ENCODE measurements at places on chromosomes 4 and X. TPM values are rescaled to one million over a fixed set of nuclear protein-coding genes. Genes with fewer than 3 reads are reported as not detected.

DNA sequence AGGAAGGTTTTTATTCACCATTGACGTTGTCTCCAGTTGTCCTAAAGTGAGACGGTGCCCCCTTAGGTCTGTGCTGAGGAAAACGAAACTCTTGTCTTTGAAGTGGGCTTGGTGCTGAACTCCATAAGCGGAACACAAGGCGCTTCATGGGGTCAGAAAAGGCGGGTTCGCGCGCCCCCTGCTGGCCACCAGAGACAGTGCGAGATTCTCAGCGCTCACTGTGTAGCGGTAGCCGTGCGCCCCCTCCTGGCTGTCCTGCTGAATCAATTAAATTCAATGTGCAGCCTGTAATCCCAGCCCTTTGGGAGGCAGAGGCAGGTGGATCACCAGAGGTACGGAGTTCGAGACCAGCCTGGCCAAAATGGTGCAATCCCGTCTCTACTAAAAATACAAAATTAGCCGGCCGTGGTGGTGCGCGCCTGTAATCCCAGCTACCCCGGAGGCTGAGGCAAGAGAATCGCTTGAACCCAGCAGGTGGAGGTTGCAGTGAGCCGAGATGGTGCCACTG is 64.1 kb downstream of the RLIM start:
- peak; percentile 88 for DNase-seq

DNA sequence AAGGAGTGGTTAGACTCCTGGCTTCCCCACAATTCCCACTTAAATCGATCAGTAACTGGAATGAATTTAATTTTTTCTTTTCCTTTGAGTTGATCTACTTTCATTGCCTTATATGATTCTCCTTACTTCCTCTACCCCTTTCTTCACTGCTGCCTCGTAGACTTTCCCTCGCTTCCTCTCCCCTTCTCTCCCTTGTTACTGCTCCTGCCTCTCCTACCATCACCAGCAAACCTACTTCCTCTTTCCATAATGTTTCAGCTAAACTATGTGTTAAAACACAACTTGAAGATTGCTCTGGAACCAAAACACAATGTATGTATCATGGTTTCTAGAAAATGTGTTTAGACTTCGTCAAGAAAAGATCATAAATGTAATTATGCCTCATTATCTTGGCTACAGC is 132.0 kb upstream of the TET2 start:
- no peak for DNase-seq

DNA sequence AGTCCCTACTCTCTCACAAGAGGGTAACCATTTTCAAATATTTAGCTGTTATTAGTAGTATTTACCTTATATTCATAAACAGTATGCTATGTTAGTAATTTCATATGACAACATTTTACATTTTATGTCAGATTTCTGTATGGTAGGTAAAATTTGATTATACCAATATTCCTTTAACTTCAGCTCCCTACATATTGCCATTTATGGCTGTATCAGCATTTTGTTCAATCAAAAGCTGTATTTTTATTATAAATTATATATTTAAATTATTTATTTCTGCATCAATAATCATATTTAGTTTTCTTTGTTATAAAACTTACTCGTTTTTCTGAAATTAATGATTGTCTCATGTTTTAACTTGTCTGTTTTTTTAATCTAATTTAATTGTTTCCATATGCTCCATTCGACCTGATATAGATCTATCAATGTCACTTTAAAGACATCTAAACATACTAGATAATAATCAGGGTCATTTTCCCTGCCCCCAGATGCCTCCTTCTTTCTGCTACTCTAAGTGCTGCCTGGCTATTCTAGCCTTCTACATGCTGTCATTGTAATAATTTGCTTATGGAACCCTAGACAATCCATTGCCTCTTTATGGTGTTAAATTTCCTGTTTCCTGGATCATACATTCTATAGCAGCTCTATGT is 1976.7 kb upstream of the ADGRL3 start:
- DNase-seq: no peak

GRCh38 chr4:21811565-21811964 is 137.0 kb downstream of the KCNIP4 start:
- DNase-seq: no peak

DNA sequence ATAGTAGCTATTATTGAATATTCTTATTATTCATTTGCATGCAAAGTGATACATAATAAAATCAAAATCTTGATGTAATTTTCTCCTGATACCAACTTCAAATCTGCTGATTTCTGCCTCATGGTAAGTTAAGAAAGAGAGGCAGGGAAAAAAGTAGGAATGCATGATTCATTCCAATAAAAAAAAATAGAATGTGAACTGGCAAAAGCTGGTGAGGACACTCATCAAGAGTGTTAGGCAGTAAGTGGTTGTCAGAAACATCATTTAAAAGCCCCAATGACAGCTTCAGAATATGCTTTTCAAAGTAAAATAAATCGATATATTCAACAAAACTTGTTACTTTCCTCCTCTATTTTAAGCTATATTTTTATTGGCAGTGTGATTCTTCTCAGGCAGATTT is 979.1 kb downstream of the TECRL start:
- DNase-seq: no peak

DNA sequence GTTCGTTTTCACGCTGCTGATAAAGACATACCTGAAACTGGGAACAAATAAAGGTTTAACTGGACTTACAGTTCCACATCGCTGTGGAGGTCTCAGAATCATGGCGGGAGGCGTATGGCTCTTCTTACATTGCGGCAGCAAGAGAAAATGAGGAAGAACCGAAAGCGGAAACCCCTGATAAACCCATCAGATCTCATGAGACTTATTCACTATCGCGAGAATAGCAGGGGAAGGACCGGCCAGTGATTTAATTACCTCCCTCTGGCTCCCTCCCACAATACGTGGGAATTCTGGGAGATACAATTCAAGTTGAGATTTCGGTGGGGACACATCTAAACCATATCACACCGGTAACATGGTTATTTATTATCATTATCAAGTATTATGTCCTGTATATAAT is 2204.5 kb downstream of the ARAP2 start:
- no peak for DNase-seq

- no peak for DNase-seq
Measured at GRCh38 chr4:134243742-134244713, 42.4 kb upstream of the PABPC4L start.

DNA sequence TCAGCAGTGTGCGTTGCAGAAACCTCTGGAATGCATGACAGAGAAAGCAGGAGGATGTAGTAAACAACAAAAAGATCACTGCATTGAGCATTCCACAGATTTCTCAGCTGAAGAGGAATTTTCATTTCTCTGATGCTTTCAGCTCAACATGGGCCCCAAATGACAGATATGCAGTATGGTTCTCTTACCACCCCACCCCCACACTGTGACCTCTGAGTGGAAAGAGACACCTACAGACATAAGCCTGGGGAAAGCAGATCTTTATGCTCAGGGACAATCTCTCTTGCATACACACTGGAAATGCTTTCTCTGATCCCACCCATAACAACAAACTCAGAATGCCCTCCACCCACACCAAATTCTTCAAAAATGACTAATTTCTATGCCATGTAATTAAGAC is 983.7 kb upstream of the LCORL start:
- DNase-seq: no peak

GRCh38 chr4:5964030-5964429 is 54.2 kb downstream of the C4orf50 start:
- no peak for DNase-seq

DNA sequence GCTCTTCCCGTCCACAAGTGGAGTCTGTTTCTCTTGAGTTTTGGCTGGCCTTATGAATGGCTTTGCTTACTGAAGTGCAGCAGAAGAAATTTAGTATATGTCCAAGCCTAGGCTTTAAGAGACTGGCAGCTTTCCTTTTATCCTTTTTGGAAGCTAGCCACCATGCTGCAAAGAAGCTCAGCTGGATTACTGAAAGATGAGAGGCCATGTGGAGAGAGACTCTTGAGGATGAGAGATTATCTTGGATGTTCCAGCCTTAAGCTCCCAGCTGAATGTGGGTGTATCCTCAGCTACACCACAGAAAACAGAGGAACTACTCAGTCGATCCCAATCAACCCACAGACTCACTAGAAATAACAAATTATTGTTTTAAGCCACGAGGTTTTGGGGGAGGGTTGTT is 12.5 kb downstream of the CCNG2 start:
- no peak for DNase-seq

DNA sequence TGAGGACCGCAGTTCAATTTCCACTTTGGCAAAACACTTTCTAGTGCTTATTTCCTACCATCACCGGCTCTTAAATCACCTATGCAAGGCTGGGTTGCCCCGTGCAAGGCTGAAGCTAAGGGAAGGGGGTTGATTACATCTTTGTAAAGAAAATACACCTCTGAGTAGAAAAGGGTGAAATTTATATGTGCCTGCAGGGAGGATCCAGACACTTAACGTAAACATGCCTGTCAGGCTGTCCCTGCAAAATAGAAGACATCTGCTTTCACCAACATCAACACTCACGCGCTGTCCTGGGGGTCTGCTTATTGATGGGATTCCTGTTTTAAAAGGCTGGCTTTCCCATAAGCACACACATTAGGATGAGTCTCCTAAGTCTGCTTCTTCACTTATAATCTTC is 92.0 kb downstream of the PRKX start:
- no peak for DNase-seq

DNA sequence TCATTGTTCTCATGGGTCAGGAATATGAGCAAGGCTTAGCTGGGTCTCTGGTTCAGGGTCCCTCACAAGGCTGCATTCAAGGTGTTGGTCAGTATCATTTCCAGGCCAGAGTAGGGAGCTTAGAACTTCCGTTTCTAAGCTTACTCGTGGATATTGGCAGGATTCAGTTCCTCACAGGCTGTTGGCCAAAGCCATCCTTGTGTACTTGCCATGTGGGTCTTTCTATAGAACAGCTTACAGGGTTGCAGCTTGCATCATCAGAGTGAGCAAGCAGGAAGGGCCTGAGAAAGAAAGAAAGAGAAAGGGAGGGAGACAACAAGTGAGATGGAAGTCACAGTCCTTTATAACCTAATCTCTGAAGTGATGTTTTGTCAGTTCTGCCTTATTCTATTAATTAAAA is 5.1 kb upstream of the LIMCH1 start:
- no peak for DNase-seq

GRCh38 chrX:17616936-17617335 is 120.4 kb upstream of the SCML1 start:
- no peak for DNase-seq

DNA sequence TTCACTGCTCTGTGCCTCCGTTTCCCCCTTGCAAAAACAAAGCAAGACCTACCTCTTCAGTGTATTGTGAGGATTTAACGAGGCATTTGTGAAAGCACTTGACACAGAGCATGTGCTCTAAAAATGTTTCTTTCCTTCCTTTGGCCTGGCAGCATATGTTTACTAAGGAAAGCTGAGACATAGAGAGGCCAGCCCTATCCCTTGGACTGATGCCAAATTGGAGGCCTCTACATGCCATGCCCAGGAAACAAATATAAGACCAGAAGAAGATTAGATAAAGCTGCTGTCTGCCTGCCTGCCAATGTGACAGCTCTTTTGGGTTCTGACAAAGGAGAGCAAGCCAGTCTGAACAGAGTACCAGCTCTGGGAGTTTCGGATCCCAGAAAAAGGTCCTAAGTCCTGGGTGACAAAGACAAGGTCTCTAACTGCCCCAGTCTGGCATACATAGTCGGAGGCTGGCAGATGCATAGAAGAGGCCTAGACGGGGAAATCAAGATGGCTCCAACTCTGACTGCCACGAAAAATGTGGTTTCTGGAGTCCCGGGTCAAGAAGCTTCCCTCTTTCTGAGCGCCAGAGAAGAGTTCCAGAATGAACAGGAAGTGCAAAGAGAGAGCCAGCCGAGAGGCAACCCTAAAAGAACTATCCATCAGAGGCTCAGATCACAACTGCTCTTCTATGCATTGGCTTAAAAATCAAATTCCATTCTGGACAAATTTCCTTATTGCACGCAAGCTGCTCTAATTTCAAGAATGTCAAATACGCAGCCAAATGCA is 25.8 kb downstream of the OTUD6A start:
- DNase-seq: no peak

- no peak for DNase-seq
Measured at GRCh38 chrX:43019021-43019420, 241.1 kb upstream of the PPP1R2C start.

DNA sequence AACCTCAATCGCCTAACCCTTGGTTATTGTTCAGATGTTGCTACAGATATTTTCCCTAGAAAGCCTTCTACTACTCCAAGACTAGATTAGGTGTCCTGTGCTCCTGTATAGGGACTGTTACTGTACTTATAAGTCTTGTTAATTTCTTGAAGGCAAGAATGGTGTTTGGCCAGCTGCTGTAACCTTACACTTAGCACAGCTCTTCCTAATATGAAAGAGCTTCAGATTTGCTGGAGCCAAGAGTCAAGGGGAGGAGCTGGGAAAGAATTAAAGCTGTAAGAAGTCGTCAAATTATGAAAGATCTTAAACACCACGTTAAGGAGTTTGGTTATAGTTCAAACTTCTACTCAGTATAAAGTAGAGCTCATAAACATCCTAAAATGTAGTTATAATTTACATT is 245.9 kb upstream of the TLL1 start:
- DNase-seq: no peak

DNA sequence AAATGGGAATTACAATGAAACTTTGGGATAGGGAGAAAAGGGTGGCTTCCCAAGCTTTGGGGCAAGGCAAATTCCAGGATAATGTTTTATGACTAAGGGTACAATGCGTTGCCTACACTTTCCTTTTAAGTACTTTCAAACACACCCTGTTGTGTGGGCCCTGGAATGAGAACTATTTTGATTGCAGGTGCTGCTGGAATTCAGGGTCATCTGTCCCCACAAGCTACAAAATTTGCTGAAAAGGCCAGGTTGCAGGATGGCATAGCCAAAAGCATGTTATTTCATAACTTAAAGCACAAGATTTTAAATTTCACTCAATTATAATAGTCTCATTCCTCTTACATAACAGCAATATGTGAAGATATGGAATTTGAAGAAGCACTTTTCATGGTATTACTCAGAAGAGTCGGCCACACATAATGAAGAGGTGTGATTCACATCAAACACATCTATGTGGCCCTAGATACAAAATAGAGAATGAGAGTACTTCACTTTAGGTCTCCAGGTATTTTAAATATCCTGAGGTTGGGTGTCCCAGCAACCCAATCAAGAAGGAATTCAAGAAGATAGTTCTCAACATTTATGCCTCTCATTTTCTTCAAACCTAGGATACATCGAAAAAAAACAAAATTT is 89.3 kb downstream of the APBB2 start:
- DNase-seq: no peak

The HSFX2 gene
- not detected for total RNA-seq

The KIAA1210 gene
- total RNA-seq: not detected

The F8A2 gene
- not detected for total RNA-seq

The TMPRSS11B gene
- not detected for total RNA-seq

The PCDH18 gene
- 22.5 TPM for total RNA-seq

The C4orf50 gene
- total RNA-seq: not detected

The CT45A2 gene
- total RNA-seq: not detected

The UVSSA gene
- total RNA-seq: 29.2 TPM

The FAM47A gene
- total RNA-seq: not detected

The IGFBP7 gene
- 646 TPM for total RNA-seq

The NDST3 gene
- 1.5 TPM for total RNA-seq

The EPHA5 gene
- 0.32 TPM for total RNA-seq

The MAGEB6 gene
- not detected for total RNA-seq

The REST gene
- 18.7 TPM for total RNA-seq
